ENCODE measurements at places on chromosomes 5 and 9.
A peak's percentile ranks its signal among the peaks of the same experiment; 100 is the strongest.

DNA sequence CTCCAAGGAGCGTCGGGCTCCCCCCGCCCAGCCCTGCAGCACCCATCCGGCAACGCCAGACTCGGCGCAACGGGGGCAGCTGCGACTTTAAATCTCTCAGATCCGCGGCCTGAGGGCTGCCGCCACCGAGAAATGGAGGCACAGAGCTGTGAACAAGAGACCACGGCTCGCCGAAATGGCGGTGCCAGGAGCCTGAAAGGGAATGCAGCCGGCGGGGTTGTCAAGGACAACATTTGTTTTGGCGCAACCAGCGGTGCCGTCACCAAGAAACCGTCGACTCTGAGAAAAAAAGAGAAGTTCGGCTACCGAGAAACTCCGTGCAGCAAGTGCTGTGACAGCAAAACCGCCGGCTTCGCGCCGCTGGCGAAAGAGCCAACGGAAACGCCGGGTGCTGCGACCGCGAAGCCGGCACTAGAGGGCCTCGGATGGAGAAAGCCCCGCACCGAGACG lies 2.1 kb upstream of the ANXA2R start:
- peak; percentile 82 for DNase-seq

DNA sequence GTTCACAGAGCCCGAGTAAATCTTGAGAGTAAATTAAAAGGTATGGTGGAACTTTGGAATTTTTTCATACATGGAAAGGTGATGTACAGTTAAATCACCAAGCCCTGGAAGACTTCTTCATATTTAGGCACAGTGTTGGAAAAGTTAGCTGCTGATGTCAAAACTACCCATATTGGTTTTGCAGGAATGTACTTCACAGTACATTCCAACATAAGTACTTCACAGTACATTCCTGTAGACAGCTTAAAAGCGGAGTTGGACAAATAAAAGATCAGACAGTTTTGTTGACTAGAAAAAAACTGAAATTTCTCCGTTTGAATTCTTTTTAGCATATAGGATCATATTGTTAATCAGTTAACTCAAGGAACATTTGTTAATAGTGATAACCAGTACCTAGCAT lies 1.8 kb downstream of the RANBP17 start:
- no peak for DNase-seq

DNA sequence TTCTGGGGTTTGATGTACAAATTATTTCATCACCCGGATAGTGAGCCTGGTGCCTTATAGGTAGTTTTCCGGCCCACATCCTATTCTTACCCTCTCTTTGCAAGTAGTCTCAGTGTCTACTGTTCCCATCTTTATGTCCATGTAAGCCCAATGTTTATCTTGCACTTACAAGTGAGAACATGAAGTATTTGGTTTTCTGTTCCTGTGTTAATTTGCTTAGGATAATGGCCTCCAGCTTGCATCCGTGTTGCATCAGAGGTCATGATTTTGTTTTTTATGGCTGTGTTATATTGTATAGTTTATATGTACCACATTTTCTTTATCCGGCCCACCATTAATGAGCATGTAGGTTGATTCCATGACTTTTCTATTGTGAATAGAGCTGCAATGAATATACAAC lies 136.5 kb downstream of the PRR16 start:
- DNase-seq: no peak

- DNase-seq: no peak
Measured at GRCh38 chr5:168648576-168648975, 69.4 kb upstream of the PANK3 start.

- no peak for DNase-seq
Measured at GRCh38 chr9:73640971-73641370, 489.3 kb downstream of the ANXA1 start.

GRCh38 chr5:134077926-134078580 lies 36.4 kb upstream of the TCF7 start:
- DNase-seq: no peak

DNA sequence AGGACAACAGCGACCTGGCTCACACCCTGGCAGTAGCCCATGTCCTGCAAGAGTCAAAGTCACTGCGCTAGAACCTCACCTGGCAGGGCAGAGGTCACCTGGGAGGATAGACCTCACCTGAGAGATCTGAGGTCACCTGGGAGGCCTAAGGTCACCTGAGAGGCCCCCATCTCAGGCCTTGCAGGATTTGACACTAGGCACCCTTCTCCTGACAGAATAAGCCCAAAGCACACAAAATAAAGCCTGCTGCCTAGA lies 75.2 kb upstream of the SPTLC1 start:
- no peak for DNase-seq

DNA sequence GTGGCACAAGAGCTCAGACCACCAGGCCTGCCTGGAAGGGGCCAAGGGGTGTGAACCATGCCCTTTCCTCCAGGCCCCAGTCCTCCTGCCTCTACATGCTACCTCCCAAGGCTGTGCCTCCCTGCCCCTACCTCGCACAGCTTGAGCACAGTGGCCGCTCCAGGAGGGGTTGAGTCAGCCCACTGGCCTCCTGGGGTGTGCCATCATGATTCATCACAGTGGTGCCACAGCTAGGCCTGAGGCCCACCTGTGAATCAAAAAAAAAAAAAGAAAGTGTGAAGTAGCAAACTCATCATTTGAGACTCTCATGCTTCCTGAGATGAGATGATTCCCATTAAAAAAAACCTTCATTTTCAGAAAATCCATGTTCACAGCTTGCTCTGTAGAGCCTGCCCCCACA lies 240.5 kb downstream of the HSPA4 start:
- no peak for DNase-seq

DNA sequence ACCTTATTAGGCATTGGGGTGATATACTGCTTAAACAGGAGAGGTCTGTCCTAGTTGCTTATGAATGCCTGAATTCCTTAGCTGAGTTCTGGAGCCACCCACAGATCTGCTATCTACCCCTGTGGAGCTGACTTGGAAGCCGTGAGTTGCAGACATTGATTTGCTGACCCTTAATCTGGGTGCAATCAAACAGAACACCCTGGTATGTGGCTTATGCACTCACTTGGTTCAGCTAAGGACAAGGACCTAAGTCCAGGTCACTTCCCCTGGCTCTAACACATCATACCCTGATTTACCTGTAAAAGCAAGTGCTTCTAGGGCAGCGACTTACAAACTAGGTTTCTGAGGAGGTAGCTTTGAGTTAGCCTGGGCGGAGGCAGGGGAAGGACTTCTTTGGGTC lies 41.6 kb upstream of the TLR4 start:
- no peak for DNase-seq

GRCh38 chr5:173645890-173646574 lies 29.6 kb upstream of the BOD1 start:
- no peak for DNase-seq

DNA sequence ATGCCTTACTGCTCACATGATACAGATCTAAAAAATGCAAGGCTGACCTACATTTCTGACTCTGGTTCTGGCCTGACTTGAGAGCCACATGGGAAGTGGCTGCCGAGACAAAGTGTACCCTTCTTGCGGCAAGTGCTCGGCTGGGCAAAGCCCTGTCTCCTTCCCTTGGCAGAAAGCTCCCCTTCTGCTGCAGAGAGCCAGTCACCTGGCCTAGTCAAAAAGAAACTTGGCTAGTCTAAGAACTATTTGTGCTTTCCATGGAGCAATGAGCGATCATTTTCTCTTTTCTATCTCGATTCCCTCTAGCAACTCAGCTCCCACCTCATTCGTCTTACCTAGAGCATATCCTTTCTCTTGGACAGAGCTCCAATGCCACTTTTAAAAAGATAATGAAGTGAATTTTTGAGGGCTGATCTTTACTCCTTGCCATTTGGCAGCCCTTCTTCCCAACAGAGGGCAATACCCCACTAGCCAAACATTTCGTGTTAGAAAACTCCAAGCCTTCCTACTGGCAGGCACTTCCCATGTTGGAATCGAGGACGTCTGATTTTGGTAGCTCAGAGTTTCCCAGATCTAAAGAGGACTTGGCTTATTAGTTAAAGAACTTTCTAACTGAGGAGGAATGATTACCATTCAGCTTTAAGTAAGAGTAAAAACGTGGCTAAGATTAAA lies 108.1 kb upstream of the PRRC1 start:
- DNase-seq: no peak

Data from ecto neural progenitor cell (in vitro differentiated cells).